CD4-positive, alpha-beta T cell treated with Interferon alpha-2 for 1 hour (primary cell): ENCODE measurements at places on chromosomes 1 and 21.

GRCh38 chr1:16981269-16981849 lies 939 bp upstream of the MFAP2 start:
- no peak for DNase-seq

- no peak for DNase-seq
Measured at GRCh38 chr1:215269955-215270354, 187.4 kb downstream of the KCNK2 start.

- DNase-seq, result no peak
Measured at GRCh38 chr21:34771512-34772028, 102.8 kb downstream of the CLIC6 start.

DNA sequence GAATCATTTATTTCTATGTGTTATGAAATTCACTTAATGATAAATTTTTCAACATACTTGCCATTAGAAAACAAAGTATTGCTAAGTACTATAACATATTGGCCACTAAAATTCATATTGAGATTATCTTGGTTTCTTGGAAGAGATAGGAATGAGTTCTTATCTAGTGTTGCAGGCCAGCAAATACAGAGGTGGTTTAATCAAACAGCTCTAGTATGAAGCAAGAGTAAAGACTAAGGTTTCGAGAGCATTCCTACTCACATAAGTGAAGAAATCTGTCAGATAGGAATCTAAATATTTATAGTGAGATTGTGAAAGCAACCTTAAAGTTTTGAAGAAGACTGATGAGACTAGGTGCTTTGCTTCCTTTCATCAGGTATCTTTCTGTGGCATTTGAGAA lies 37.9 kb upstream of the FOXE3 start:
- no peak for DNase-seq

DNA sequence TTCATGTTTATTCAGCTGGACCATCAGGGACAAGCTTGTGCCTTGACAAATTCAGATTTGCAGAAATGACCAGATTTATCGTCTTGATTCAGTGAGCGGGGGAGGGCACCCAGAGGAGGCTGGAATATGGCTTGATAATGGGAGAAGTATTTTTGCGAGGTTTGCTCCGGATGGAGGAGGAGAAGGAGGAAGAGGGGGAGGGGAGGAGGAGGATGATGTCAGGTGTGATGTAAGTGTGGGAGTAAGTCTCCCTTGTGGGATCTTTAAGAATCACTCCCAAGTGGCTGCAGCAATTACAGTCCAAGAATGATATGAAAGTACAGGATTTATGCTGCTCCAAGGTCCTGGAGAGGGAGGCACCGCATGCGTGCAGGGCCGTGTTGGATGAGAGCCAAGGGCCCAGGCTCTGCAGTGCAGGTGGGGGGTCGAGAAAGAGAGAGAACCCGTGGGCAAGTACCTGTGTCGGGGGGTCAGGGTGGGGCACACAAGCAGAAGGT lies 5.6 kb upstream of the ZNF496 start:
- no peak for DNase-seq

GRCh38 chr1:9844756-9845155 lies 21.0 kb upstream of the CLSTN1 start:
- no peak for DNase-seq
